ENCODE measurements at places on chromosomes 1 and 21.

GRCh38 chr1:151739590-151740355, 18.5 kb downstream of the RIIAD1 start:
- no peak for DNase-seq

DNA sequence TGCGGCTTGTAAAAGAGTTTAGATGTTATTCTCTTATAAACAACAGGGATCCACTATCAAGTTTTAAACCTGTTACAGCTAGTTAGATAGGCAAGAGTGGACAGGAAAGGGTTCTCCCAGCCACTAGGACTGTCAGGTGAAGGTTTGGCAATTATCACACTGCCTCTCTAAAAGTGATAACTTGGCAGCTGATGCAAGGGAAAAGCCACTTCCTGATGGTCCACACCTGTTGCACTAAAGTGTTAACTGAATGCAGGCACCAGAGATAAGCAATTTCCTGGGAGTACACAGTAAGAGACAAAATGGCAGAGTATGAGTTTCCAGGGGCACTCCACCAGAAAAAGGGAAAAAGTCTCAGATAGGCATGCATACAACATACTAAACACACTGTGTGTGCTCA, 99.4 kb downstream of the VAV3 start:
- no peak for DNase-seq

DNA sequence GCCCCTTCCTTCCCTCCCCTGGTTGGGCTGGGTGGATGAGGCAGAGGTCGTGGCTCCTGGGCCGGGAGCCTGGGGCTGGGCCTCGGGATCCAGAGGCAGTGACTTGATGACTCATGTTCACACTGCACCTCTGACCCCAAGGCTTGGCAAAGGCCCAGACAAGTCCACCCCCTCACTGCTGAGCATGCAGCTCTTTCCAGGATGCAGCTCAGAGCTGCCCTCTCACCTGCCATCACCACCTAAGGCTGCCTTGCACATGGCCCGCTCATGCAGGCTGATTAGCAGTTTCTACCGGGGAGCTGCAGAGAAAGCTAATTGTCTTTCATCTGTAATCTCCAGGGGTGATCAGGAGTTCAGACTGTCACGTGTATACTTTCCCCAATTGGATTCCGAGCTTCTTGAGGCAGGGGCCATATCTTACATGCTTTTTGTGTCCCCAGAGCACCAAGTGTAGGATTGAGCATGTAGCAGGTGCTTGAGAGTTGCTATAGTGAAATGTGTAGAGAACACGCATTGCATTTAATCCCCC, 62.1 kb downstream of the LRRN2 start:
- DNase-seq = no peak

- DNase-seq = no peak
These were observed 45.9 kb upstream of the WLS start for GRCh38 chr1:68278221-68278620.

DNA sequence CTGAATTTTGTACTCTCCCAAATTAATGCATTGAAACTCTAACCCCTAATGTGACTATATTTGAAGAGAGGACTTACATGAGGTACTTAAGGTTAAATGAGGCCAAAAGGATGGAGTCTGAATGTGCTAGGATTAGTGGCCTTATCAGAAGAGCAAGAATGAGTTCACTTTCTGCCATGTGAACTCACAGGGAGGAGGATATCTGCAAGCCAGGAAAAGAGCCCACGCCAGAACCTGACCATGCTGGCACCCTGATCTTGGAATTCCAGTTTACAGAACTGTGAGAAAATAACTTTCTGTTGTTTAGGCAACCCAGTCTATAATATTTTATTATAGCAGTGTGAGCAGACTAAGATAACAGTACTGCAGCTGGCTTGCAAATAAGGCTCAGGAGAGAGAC, 12.2 kb upstream of the FASLG start:
- no peak for DNase-seq

- DNase-seq = no peak
These were observed 248.4 kb downstream of the DENND1B start for GRCh38 chr1:197526736-197527371.
